Esophagus squamous epithelium (tissue), 5 donors: ENCODE measurements at places on chromosomes 1 and 21.

DNA sequence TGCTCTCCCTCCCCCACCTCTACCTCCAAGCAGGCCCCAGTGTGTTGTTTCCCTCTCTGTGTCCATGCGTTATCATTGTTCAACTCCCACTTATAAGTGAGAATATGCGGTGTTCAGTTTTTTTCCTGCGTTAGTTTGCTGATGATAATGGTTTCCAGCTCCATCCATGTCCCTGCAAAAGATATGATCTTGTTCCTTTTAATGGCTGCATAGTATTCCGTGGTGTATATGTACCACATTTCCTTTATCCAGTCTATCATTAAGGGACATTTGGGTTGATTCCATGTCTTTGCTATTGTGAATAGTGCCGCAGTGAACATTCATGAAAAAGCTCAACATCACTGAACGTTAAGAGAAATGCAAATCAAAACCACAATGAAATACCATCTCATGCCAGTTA, 58.6 kb downstream of the DNAH14 start:
- no peak for DNase-seq

- no peak for DNase-seq
These were observed 142.6 kb downstream of the SLC35F3 start for GRCh38 chr1:234047123-234047522.

GRCh38 chr1:19287436-19288185, 959 bp downstream of the AKR7A3 start:
- no peak for DNase-seq

DNA sequence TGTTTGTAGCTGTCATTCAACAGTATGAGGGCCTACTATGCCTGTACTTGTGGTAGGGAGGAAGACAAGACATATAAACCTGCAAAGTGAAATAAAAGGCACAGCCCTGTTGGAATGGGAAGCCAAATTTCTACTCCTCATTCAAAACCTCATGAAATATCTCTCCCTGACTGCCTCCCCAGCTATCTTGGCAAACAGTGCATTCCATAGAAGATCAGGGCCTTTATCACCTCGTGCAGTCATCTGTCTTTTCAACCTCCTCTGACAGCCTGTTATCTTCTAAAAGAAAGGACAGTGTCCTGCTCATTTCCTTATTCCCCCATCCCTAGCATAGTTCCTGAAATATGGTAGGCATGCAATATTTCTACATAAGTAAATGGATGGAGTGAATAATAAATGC, 71.0 kb downstream of the SH3GLB1 start:
- no peak for DNase-seq

DNA sequence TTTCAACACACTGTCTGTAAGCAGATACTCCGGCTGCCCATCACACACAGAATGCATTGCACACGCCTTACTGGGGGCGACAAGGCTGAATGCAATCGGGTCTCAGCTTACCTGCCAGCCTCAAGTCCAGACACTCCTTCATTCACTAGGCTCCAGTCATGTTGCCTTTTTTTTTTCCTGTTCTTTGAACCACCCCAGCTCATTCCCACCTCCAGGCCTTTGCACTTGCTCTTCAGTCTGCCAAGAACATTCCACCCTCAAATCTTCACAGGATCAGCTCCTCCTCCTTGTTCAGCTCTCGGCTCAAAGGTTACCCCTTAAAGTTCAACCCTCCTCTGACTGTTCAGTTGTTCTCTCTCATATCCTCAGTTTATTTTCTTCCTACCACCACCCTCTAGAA, 181.9 kb upstream of the ESRRG start:
- no peak for DNase-seq

- DNase-seq, result no peak
These were observed 187.2 kb upstream of the PTGFR start for GRCh38 chr1:78303620-78304019.

GRCh38 chr1:76901158-76901767, 34.0 kb downstream of the ST6GALNAC5 start:
- DNase-seq, result no peak

- DNase-seq, result no peak
These were observed 27.4 kb downstream of the SLC5A9 start for GRCh38 chr1:48249868-48250267.

DNA sequence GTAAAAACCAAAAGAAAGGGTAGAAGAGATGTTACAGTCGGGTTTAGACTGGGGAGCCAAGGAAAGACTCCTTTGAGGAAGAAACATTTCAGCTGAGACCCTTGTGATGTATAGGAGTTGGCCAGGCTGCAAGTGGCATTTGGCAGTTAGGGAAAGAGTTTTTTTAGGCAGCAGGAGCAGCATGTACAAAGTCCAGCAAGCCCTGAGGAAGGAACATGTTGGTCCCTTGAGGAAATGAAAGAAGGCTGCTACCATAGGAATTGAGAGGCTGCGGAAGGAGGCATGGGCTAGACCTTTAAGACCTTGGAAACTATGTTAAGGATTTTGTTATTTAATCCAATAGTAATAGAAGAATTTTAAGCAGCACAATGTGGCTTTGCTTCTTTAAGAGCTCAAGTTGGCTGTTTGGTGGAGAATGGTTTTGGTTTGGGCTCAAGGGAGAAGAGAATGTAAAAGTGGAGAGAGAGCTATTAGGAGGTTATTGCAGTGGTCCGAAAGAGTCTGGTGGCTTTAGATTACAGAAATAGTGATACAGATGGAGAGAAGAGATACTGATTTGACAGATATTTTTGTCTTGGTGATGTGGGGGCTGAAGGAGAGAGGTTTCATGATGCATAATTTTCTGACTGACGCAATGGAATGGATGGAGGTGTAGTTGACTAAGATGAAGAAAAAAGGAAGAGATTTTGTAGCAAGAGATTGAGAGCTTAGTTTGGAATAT, 26.6 kb downstream of the SMAP2 start:
- DNase-seq, result no peak

- no peak for DNase-seq
These were observed 16.9 kb downstream of the NTMT2 start for GRCh38 chr1:170162459-170163246.

DNA sequence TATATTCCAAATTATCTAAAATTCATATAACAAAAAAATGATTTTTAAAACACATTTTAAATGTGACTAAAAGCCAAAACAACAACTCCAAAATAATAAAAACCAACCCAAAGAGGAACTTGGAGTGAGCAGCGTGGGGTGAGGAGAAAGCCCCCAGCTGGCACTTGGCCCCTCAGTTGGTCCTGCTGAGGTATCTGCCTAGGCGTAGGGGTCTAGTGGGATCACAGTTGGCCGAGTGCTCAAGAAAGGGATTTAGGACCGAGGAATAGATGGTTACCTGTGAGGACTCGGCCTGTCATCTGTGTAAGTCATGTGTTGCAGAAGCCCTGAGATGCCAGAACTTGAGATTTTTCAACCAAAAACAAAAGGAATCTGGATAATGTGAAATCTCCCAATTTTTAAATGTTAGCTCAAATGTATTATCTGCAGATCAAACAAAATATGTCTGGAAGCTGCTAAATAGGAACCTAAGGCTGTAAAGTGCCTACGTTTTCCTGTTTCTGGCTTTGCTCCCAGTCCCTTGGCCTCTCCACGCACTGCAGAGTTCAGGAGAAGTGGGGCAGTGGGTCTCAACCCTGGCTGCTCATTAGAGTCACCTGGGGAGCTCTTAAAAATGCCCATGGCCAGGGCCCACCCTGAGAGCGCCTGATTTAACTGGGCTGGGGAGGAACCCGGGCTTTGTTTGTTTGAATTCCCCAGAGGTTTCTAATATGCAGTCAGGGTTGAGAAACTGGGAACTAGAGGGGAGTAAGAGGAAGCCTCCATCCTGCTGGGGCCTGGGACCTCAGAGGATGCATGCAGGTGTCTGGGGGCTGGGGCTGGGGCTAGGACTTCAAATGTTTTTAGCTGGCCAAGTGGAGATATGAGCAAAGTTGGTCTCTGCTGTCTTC, 38.5 kb upstream of the LDLRAP1 start:
- DNase-seq, result no peak

- DNase-seq, result no peak
These were observed 194.7 kb downstream of the AK5 start for GRCh38 chr1:77476475-77476874.
